ENCODE measurements at places on chromosomes 3 and 15. TPM values are rescaled to one million over a fixed set of nuclear protein-coding genes. Genes with fewer than 3 reads are reported as not detected.

- no peaks in the 10 kb centered on the region for H3K27me3 ChIP-seq
- H3K4me3 ChIP-seq, result no peak overlapping the region
- H3K36me3 ChIP-seq, result no peaks in the 10 kb centered on the region
- no peaks in the 10 kb centered on the region for H3K4me1 ChIP-seq
These were observed 228.3 kb upstream of the GBE1 start for GRCh38 chr3:81989758-81990157.

- no peaks in the 10 kb centered on the region for H3K4me1 ChIP-seq
- no peak for DNase-seq
- H3K27ac ChIP-seq, result no peak overlapping the region
- no peaks in the 10 kb centered on the region for H3K36me3 ChIP-seq
These were observed 40.5 kb upstream of the ARPP21 start for GRCh38 chr3:35598804-35599203.

DNA sequence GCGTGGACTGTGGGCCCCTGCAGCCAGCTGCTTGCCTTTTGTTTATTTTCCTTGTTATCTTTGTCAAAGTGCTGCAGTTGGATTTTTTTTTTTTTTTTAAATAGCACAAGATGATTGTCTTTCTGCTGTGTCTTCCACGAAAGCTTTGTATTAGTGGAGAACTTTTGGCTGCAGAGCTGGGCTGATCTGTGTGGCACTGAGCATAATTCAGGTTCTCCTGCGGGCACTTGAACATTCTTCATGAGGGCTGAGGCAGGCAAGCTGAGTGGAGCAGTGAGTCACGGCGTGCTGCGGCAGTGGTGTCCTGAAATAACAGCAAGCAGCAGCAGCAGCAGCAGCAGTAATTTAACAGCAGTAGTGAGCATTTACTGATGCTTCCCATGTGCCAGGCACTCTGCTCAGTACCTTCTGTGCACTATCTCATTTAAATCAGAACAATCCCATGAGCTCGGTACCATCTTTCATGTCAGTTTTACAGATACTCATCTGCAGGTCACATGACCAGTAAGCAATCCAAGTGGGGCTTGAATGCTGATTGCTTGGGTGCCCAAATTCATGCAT is 45.8 kb downstream of the MITF start:
- no peaks in the 10 kb centered on the region for H3K27me3 ChIP-seq
- peaks cover 30% of the 10 kb centered on the region for H3K4me1 ChIP-seq
- no peaks in the 10 kb centered on the region for H3K36me3 ChIP-seq
- peak; percentile 74 for DNase-seq
- H3K27ac ChIP-seq, result no peak overlapping the region
- H3K4me3 ChIP-seq, result no peak overlapping the region

DNA sequence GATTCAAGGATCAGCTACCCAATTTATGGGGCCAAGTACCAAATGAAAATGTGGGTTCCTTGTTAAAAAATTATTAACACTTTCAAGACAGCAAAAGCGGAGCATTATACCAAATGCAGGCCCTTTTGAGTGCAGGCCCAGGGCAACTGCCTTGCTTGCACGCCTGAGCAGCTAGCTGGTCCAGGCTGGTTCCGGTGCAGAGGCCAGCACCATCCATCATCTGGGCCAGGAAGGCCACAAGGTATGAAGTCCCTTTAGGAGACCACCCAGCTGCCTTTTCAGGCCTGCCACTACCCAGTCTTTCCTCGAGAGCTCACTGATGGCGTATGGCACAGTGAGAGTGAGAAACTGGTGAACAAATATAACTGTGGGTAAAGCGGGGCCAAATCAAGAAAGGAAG is 13.0 kb downstream of the ANAPC13 start:
- no peak overlapping the region for H3K27ac ChIP-seq
- H3K27me3 ChIP-seq, result no peaks in the 10 kb centered on the region
- no peak overlapping the region for H3K4me3 ChIP-seq
- H3K36me3 ChIP-seq, result peaks cover 13% of the 10 kb centered on the region
- DNase-seq, result no peak

DNA sequence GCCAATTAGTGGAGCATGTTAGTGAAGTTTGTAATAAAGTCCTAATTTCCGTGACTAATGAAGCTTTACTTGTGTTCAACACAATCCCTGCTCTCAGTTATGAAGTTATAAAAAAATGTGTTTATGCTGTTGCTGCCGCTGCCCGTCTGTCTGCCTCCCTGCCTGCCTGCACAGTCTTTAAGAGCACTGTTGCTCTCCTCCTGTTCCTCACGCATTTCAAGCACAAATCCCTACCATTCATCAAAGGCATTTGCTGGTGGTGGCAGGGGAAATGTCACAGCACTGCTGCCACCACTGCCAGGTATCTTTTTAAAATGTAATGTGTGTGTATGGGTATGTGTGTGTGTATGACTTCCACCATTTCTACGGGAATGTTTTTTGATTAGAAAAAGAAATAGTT is 58.8 kb downstream of the CACNA1D start:
- H3K27me3 ChIP-seq, result peaks cover 12% of the 10 kb centered on the region
- no peaks in the 10 kb centered on the region for H3K4me1 ChIP-seq

DNA sequence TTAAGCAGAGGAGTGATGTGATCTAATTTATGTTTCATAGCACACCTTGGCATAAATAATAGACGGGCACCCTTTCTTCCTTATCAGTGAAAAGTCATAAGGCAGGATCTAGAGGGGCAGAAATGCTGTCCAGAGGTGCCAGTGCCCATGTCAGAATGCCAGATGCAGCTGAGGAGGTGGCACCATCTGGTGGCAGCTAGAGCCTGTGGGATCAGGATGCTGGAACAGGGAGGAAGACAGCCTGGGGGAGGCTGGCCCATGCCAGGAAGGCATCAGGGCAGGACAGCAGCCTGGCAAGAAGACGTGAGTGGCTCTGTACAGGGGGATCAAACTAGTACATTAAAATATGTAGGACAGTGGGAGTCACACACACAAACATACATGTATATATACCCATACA is 16.5 kb downstream of the MYH15 start:
- no peak overlapping the region for H3K4me3 ChIP-seq
- peak; percentile 45 for DNase-seq
- no peaks in the 10 kb centered on the region for H3K27me3 ChIP-seq
- no peaks in the 10 kb centered on the region for H3K36me3 ChIP-seq
- no peaks in the 10 kb centered on the region for H3K4me1 ChIP-seq

DNA sequence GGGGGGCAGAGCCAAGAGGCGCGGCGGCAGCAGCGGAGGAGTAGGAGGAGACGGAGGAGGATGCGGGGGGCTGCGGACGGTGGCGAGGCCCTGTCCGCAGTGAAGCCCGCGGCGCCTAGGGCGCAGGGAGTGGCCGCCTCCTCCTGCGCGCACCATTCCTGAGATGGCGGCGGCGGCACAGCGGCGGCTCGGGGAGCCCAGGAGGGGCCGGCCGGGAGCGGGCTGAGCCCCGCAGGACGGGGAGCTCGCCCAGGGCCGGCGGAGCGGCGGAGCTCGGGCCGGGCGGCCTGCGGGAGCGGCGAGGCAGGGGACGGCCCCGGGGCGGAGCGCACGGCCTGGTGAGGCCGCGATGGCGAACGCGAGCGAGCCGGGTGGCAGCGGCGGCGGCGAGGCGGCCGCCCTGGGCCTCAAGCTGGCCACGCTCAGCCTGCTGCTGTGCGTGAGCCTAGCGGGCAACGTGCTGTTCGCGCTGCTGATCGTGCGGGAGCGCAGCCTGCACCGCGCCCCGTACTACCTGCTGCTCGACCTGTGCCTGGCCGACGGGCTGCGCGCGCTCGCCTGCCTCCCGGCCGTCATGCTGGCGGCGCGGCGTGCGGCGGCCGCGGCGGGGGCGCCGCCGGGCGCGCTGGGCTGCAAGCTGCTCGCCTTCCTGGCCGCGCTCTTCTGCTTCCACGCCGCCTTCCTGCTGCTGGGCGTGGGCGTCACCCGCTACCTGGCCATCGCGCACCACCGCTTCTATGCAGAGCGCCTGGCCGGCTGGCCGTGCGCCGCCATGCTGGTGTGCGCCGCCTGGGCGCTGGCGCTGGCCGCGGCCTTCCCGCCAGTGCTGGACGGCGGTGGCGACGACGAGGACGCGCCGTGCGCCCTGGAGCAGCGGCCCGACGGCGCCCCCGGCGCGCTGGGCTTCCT is at the start of gene GPR27:
GPR27 (plus strand) TSS at position 155 of the 909 bp plus-strand sequence; CDS start at position 350, 195 bp downstream.
- no peak within 1 kb of the TSS for H3K27ac ChIP-seq
- H3K36me3 ChIP-seq, result no peaks in the 10 kb centered on the region
- H3K27me3 ChIP-seq, result peaks cover 18% of the 10 kb centered on the region
- DNase-seq, result peak; percentile 27

The IGSF10 gene
- not detected for total RNA-seq

The PAK6 gene
- total RNA-seq, result 9.3 TPM

The KY gene
- not detected for total RNA-seq

The AP3B2 gene
- total RNA-seq, result 6.1 TPM
